Bone marrow (tissue), 2 donors: ENCODE measurements at places on chromosomes 3 and 15.

GRCh38 chr3:47874913-47875312 is 72.0 kb downstream of the DHX30 start:
- no peak for DNase-seq

DNA sequence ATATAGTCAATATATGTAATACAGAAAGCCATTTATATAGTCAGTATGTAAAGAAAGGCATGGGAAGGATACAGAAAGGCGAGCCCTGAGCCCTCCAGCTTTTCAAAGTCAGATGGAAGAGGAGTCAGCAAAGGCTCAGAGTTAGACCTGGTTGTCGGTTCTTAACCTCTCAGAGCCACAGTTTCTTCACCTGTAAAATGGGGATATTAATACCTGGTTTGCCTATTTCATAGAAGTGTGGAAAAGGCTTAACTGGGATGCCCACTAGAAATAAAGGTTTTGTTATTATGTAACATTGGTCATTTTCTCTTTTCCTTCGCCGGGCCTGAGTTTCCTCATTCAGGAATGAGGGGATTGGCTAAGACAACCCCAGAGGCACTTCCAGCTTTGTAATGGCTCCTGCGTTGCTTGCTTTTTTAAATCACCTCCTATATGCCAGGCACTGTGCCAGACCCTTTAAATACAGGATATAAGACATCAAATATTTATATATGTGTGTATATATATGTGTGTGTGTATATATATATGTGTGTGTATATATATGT is 2.4 kb downstream of the CRELD1 start:
- DNase-seq, result no peak

GRCh38 chr3:13046569-13047274 is 26.5 kb downstream of the IQSEC1 start:
- DNase-seq, result no peak

DNA sequence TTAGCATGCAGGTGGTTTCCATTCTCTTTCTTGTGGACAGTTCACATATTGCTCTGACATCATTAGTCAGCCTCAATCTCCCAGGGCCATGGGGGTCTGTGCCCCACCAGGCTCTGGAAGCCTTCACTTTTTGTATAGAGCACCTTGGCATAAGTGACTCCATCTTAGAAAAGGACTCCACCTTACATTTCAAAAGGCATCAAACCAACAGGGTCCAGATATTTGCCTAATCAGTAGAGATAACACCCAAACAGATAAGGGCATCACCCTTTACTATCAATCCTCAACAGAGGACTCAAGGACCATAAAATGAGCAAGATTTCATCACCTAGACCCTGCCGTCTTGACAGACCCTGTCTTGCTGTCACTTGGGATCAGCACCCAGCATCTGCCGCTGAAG is 35.7 kb upstream of the LCTL start:
- no peak for DNase-seq

DNA sequence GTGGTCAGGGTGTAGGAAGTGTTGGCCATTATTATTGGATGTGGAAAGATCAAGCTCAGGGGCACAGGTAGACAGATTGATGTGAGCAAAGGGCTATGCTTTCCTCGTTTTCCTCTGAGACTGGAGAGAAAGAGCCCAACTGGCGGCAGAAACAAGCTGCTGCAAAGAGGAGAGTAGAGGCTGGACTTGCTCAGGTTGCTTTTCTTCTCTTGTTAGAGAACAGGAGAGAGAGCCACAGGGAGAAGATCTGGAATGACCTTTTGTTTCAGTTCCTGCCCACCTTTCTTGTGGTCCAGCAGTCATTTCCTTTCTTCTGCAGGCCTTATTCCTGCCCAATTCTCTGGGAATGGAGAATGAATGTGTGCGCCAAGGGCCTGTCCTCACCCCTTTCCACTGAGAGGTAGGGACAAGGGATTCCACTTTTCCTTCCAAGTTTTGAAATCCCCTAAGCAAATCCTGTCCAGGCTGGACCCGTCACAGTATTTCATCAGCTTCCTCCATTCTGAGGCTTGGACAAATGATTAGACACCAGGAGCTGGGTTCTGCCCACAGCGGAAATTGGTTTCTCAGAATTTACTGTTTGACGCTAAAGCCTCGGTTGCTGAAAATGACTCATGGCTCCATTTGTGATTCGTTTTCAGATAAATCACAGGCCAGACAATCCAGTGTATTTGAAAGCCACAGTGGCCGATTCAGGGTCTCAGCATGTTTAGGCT is 16.1 kb downstream of the ZNF80 start:
- no peak for DNase-seq

GRCh38 chr15:79831604-79832003 is 65.2 kb downstream of the MTHFS start:
- DNase-seq, result no peak

DNA sequence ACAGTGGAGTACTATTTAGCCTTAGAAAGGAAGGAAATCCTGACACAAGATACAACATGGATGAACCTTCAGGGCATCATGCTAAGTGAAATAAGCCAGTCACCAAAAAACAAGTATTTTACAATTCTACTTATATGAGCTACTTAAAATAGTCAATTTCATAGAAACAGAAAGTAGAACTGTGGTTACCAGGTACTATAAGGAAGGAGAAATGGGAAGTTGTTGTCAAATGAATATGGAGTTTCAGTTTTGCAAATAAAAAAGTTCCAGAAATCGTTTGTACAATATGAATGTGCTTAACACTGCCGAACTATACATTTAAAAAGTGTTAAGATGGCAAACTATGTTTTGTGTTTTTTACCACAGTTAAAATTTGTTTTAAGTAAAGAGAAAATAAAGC is 26.8 kb downstream of the TRANK1 start:
- peak; percentile 69 for DNase-seq

GRCh38 chr3:79564192-79564591 is 203.6 kb downstream of the ROBO1 start:
- DNase-seq, result no peak

- DNase-seq, result no peak
These were observed 15.6 kb downstream of the RCCD1 start for GRCh38 chr15:90970274-90970673.

GRCh38 chr3:194489736-194490612 is 3.2 kb upstream of the ATP13A3 start:
- DNase-seq, result no peak

DNA sequence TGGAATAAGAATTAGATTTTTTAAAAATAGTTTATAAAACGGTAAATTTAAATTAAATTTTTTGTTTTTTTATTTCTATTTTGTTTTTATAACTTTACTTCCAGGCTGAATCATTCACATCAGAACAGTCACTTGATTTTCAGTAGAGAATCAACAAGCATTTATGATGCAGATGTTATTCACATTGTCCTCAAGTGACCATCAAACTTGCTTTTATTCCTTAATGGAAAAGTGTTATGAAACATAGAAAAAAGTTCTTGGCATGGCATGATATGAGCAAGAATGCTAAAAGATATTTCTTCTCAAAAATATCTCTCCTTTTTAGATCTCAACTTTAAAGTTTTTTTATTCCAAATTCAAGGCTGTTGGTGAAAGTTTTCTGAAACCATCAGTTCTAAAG is 70.9 kb upstream of the TGFBR2 start:
- DNase-seq, result no peak

DNA sequence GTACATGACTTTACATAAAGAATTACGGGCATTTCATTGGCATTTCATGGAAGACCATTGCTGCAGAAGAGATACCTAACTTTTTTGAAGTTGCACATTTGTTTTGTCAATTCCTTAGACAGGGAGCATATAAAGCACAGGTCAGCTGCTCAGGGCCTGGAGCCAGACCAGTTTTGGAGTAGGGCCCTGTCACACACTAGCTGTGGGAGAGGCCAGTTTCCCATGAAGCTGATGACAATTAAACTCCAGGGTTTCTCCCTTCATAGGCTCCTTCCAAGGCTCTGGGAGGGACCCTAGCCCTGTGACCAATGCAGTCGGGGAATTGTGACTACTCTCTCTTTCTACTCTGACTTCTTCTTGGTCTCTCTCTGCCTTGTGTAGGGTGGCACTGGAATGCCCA is 107.3 kb upstream of the SELENOK start:
- no peak for DNase-seq

DNA sequence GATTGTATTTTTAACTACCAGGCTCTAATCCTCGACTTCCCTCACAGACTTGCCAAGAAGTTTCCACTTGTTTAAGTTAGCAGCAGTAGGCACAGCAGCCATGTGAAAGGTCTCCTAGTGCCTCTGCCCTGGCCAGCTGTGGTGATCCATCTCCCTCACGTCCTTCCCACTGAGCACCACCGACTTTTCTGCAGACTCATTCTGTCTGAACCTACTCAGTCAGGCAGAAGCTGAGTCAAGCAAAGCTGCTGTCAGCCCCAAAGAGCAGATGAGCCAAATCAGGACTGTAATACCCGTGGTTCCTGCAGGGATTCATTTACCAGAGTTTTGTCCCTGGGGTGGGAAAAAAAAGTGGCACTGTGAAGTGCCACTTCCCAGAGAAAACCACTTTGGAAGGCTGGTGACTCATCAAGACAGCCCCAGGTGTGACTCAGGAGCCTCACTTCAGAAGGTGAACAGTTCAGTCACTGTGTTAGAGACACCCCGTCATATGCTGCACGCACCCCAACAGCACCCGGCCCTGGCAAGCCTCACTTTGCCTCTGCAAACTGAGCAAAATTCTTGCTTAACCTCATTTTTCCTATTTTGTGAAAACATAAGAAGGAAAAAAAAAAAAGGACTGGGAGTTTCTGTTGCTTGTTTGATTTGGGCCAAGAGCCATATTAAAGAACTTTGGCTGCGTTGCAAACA is 76.0 kb downstream of the WWTR1 start:
- DNase-seq, result no peak

DNA sequence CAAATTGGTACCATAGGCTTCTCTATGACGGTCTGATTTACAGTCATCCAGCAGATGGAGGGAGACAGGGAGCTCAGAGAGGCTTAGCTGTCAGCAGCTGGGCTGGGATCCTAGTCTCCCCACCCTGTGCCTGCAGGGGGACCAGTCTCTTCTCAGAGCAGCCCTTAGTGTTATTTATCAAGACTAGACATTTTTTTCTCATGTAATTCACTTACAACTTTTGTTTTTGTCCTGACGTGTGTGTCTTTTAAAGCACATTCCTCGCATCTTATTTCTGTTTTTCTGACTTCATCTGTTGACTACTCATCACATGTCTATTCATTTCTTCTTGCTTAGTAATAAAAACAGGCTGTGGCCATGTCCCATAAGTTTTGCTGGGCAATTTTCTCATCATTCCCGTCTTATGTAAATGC is 116.1 kb downstream of the KLF13 start:
- DNase-seq, result no peak

- no peak for DNase-seq
These were observed at the start of gene ERC2 for GRCh38 chr3:56468184-56469106. Gene ERC2 (minus strand): TSS chr3:56468467.

DNA sequence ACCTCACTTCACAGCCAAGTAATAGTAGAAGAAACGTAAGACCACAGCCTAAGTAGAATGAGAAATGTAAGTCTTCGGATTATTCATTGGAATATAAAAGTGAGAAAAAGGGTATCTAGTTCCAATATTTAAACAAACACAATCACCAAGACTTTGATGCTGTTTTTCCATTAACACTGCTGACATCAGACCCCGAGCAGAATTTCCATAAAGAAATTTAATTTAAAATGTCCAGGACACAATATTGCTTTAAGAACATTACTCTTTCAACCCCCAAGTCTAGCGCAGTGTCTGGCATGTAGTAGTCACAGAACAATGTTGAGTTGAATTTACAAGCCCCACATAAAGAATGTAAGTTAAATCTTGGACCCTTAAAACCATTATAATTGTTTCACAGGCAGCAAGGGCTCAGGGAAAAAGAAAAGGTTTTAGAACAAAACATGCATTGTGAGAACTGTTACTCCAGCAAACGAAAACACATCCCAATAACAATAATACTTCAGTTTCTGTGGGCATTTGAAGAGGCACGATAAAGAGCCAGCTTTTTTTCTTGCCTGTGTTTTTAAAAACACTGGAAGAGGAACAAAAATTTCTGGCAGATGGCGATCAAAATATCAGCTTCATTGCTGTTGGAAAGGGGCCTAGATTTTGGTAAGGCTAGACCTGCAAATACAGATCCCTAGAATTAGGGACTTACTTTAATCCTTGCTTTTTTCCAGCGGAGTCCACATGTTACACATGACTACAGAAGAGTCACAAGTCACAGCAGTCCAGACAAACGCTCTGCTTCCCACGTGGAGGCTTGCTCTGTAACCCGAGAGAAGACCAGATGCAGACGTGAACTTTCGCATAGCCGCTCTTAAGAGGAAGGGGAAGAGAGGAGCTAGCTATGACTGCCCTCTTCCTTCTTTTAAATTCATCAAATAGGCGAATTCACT is 77.9 kb upstream of the IGSF10 start:
- DNase-seq, result no peak

GRCh38 chr3:68207327-68207726 is 552.9 kb upstream of the SUCLG2 start:
- DNase-seq, result no peak

DNA sequence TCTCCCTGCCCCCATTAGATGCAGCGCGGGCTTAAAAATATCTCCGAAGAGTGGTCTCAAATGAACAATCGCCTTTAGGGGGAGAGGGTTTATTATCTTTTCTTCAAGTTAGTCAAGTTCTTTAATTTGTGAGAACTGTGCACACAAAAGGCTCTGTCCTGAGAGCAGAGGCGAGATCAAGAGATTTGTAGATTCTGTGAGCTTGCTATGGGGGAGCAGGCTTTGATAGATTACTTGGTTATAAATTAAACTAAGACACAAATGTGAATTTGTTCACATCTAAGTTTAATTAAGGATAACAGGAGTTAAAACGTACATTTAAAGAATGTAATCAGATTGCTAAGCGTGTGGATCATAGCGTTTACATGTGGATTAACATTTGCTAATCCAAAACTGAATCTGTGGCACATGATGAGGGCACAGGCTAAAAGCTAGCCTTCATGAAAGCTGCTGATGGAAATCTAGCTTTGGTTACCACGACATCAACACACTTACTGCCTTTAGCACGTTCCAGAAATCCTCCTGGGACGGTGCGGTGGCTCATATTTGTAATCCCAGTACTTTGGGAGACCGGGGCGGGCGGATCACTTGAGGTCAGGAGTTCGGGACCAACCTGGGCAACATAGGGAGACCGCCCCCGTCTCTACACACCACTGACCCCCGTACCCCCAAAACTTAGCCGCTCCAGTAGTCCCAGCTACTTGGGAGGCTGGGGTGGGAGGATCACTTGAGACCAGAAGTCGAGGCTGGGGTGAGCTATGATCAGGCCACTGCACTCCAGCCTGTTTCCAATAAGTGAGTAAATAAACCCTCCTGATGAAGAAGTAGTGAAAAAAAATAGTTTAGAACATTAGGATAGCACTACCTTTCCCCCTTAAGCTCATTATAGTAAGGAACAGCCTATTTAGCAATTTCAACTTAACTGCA is 1.0 kb upstream of the PRTG start:
- DNase-seq, result no peak

GRCh38 chr3:59775106-59775505 is 725.3 kb upstream of the CFAP20DC start:
- DNase-seq, result no peak

GRCh38 chr3:186691676-186692075 is 25.5 kb upstream of the KNG1 start:
- no peak for DNase-seq

DNA sequence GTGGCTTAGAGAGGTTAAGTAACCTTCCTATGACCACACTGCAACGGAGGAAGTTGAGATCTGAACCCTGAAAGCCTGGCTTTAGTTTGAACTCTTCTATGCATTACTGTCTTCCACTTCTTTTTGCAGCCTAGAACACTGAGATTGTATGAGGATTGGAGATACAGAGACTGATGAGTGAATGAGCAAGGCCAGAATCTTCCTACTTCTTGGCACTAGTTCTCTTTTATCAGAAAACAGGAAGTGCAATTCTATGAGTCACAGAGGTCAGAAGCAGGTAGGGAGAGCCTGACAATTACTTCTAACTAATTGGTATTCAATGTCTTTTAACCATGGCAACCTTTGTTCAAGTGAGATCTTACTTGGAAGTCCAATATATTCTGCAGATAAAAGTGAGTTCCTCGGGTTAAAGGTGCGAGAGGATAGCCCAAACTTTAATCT is 219.0 kb downstream of the SHQ1 start:
- DNase-seq, result peak; percentile 89
